ENCODE measurements at places on chromosomes 2 and 18.

DNA sequence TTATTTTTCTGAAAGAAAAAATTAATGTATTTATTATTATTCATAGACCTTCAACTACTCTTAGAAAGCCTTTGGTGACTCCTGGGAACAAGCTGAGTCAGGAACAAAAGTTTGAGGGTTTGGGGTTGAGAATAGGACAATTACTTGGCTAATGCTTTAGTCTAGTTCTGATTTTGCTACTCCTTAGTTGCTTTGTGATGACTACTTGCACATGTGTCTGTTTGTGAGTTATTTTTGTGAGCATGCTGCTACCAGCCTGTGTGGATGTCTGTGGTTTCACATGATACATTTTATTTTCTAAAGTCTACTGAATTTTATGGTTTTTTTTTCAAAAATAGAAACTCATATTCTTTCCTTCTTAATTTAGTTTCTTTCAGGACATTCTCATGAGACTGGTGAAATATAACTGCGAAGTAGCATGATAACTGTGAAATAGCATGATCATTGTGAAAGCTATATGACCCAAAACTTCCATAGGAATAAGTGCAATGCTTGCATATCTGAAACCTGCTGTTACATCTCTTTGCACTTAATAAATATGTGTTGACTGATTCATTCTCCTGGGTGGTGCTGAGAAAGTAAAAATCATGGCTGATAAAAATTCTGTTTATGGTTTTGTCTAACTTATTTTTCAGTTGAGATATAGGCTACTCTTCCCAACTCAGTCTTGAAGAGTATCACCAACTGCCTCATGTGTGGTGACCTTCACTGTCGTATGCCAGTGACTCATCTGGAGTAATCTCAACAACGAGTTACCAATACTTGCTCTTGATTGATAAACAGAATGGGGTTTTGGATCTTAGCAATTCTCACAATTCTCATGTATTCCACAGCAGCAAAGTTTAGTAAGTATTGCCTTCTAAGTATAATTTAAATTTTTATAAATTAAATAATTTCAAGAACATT lies 17.9 kb upstream of the IL18R1 start:
- peak; percentile 28 for DNase-seq

GRCh38 chr2:195094330-195094729 lies 562.7 kb upstream of the SLC39A10 start:
- peak; percentile 2 for DNase-seq

- DNase-seq: no peak
These were observed 151.8 kb downstream of the PIK3C3 start for GRCh38 chr18:42106784-42107183.

- no peak for DNase-seq
These were observed 125.3 kb upstream of the NRP2 start for GRCh38 chr2:205556841-205557539.

DNA sequence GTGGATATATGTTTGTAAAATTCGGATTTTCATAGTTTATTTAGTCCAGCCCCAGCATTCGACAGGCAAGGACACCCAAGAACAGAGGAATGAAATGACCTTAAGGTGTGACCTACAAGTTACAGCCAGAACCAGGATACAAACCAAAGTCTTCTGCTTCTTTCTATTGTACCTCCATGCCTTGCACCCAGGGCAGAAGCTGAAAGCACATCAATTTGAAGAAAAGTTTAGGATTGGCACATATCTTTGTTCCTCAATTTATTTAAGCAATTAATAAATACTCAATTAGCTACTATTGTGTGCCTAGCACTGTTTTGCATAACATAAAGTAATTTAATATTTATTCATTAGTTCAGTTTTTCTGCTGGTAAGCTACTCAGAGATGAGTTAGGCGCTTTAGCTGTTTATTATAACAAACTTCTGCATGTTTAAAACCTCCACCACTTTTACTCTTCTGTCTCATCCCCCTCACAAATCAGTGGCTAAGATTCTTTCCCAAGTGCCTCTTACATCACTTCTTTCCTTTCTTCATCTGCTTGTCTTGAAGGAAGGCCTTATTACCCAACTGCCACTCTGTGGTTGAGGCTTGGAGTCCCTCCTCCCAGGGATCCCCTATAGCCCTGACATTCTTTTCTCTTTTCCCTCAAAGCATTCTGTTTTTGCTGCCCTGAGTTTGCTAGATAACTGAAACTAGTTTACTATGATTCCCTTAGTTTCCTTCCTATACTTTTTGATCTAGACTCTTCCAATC lies 37.1 kb upstream of the DARS1 start:
- DNase-seq: no peak

GRCh38 chr18:34222307-34223163 lies 2.2 kb downstream of the NOL4 start:
- peak; percentile 2 for DNase-seq

- DNase-seq: no peak
These were observed 427.9 kb downstream of the PLCL1 start for GRCh38 chr2:198232281-198232680.

DNA sequence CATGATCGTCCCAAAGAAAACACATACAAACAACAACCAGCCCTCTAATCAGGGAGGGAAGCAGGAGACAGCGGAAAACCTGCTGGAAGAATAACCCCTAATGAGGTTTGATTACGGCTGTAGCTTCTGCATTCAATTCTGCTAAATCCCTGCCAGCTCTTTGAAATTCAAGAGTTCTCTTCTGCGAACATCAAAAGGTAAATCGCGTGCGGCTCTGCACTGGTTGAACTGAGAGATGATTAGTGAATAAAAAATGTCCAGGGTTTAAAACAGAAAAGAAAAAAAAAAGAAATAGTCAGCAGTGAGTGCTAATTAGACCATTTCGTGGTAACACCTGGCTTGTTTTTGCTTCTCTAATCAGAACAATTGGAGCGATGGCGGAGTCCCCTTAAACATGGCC lies 153.0 kb upstream of the CAPN13 start:
- no peak for DNase-seq

GRCh38 chr2:44443517-44443916 lies 81.8 kb downstream of the CAMKMT start:
- no peak for DNase-seq

DNA sequence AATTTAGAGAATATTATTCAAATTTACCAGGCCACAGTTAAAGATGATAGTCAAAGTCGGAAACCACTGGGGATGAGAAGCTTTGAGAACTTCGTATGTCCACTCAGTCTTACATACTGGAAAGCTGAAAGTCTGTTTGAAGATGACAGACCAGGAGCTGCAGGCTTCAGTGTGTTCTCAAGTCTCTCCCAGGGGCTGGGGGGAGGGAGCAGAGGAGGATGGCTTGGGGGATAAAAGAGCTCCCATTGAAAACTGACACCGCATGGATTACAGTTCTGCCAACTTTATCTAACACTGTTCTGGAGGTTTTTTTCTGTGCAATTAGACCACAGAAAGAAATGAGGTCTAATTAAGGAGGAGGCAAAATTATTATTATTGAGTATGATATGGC lies 170.5 kb upstream of the ALKAL2 start:
- DNase-seq: no peak

DNA sequence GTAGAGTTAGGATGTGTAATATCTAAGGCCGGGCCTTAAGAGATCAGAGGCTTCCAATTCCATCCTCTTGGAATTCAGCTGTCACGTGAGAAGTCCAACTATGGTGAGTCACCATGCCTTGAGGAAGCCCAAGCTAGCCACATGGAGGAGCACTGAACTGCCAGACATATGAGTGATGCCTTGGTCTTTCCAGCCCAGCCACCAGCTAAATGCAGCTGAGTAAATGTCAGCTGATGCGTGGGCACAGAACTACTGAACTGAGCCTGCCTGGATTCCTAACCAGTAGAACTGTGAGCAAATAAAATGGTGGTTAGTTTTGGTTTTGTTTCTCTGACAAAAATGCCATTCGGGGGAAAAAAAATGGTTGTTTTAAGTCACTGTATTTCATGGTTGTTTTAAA lies 153.7 kb upstream of the SERTAD2 start:
- DNase-seq: peak; percentile 99

DNA sequence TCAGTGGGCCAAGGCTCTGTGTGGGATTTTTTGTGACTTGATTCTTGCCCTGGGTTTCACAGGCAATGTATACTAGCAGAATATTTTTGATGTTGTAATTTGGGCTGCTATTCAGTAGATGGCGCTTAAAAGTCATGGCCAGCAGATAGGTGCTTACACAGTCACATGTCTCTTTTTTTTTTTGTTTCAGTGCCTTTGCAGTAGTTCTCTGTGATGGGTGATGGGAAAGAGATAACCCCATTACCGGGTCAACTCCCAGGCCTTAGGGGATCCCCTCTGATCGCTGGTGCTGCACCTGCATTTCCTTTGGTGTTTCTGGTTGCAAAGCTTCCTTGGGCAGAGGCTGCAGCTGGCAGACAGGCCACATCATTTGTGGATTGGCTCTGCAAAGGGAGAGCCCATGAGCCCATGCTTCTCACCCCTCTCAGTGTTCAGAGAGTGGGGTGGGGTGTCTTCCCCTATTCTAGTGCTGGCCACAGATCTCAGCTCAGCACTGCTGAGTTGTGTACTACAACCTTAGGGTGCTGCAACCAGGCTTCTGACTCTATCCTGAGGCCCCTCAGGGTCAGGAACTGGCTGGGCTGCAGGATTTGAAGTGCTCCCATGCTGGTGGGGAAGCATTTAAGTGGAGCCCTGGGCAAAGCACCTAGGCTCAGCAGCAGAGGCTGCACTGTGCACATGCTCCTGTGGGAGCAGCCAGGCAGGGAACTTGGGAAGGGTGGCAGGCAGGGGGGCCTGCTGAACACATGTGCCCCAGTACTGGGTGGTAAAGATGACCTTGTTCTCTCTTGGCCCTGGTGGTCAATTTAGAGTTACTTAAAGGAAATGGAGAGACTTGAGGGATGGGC lies 219.8 kb upstream of the SPHKAP start:
- DNase-seq: no peak

DNA sequence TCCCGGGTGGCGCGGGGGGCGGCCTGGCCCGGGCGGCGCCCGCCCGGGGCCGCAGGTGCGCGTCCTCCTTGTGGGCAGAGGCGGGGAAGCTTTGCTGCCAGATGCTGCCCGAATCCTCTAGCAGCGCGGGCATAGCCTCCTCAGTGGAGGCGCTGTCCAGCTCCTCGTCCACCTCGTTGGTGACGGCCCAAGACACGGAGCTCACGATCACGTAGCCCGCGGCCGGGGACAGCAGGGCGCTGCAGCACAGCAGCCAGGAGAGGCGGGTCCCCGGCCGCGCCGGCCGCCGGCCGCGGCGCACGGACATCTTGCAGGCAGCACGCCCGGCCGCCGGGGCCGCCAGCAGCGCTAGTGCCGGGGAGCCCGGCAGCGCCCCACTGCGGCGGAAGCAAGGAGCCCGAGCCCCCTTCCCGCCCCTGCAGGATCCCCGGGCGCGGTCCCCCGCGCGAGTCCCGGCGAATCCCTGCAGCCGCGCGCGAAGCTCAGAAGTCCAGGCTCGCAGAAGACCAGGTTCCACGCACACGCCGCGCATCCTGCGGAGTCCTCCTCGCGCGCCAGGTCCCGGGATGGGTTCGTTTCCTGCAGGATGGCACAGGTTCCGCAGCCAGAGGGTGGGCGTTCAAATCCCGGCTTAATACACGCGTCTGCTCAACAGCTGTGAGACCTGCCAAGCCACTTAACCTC lies at the start of gene CREG2:
CREG2 (minus strand) TSS at position 353 of the 684 bp plus-strand sequence; CDS start at position 307, 46 bp downstream.
- peak; percentile 37 for DNase-seq

DNA sequence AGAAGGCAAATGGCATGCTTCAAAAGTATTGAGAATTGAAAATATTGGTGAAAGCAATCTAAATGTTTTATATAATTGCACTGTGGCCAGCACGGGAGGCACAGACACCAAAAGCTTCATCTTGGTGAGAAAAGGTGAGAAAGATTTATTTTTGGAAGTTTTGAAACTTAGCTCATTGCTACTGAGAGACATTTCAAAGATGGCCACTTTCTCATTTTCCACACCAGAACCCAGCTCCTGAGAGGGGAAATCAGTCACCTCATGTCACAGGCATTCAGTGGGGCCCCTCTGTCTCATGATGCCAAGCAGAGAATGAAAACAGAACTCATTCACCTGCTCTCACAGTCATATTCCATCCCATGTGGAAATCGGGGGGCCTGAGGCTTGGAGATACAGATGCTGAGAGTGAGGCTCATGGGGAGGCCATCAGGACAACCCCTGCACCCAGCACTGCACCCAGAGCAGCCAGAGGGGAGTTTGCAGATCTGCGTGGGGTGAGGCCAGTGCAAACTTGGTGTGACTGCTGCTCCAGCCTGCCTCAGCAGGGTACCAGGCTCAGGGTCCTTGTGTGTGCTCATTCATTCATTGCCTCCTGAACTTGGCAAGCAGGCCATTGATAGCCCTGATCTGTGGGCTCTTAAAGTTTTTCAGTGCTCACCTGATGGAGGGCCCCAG lies 31.4 kb downstream of the IL18R1 start:
- no peak for DNase-seq

GRCh38 chr18:26888259-26888658 lies 22.8 kb upstream of the AQP4 start:
- no peak for DNase-seq

GRCh38 chr2:54429054-54429453 lies 27.1 kb upstream of the SPTBN1 start:
- peak; percentile 90 for DNase-seq

- DNase-seq: peak; percentile 81
These were observed 72.1 kb upstream of the PXDN start for GRCh38 chr2:1816414-1816911.

- DNase-seq: no peak
These were observed 1.1 kb upstream of the SNED1 start for GRCh38 chr2:240997141-240997855.

- DNase-seq: no peak
These were observed 6.8 kb upstream of the GREB1 start for GRCh38 chr2:11527001-11527400.

DNA sequence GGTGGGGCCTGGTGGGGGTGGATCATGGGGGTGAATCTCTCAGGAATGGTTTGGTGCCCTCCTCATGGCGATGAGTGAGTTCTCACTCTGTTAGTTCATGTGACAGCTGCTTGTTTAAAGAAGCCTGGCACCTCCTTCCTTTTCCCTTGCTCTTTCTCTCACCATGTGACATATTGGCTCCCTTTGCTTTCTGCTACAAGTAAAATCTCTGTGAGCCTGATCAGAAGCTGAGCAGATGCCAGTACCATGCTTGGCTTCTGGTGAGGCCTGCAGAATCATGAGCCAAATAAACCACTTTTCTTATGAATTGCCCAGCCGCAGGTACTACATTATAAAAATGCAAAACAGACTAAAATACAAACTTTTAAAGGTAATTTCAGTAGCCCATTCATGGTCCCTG lies 73.4 kb upstream of the TEX51 start:
- DNase-seq: no peak

- no peak for DNase-seq
These were observed 84.5 kb downstream of the POU3F3 start for GRCh38 chr2:104938231-104938941.

GRCh38 chr2:55168221-55169154 lies 63.6 kb downstream of the CLHC1 start:
- DNase-seq: peak; percentile 78

- no peak for DNase-seq
These were observed 312.6 kb downstream of the FBXO15 start for GRCh38 chr18:73835039-73835438.

DNA sequence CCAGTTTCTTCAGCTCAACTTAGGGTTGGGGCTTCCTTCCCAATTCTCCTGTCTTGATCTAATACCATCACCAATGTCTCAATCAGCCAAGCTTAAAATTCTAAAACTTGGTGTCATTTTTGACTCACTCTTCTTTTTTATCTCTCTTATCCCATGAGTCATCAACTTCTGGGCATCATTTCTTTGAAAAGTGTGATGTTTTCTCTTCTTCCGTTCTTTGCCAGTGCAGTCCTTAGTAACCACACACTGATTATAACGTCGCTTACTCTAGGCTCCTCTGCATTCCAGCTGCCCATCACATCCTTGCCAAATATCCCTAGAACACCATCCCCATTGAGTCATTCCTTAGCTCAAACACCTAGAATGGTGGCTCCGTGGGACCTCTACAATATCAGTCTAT lies 27.4 kb upstream of the MRO start:
- no peak for DNase-seq

- no peak for DNase-seq
These were observed 22.1 kb upstream of the TEX51 start for GRCh38 chr2:126876631-126877030.
